ENCODE measurements at places on chromosomes 7 and 10. TPM values are rescaled to one million over a fixed set of nuclear protein-coding genes. Genes with fewer than 3 reads are reported as not detected.

SFMBT2 gene
- 51.0 TPM for total RNA-seq

TWIST1 gene
- 2.7 TPM for total RNA-seq

PON3 gene
- 0.36 TPM for total RNA-seq

BTBD16 gene
- not detected for total RNA-seq

NEURL1 gene
- total RNA-seq = 16.8 TPM

MMD2 gene
- total RNA-seq = 5.2 TPM

IDI2 gene
- total RNA-seq = not detected

BTRC gene
- total RNA-seq = 36.3 TPM

SORBS1 gene
- total RNA-seq = 114 TPM

CALHM3 gene
- total RNA-seq = not detected

ENKUR gene
- total RNA-seq = 6.4 TPM
